ENCODE measurements at places on chromosomes 4 and X.

DNA sequence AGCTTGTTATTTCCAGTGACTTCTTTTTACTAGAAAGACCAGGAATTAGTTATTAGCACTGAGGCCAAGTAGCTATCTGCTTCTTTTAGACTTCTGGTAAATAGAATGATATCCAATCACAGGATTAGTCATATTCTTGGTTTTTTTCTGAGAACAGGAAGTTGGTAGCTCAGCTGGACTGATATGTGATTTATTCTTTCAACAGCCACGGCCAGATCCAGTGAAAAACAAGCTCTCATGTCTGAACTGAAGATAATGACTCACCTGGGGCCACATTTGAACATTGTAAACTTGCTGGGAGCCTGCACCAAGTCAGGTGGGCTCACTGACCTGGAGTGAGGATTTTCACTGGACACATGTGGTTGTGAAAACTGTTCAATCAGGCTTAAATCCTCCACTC is 48.6 kb downstream of the PDGFRA start:
- DNase-seq = no peak

DNA sequence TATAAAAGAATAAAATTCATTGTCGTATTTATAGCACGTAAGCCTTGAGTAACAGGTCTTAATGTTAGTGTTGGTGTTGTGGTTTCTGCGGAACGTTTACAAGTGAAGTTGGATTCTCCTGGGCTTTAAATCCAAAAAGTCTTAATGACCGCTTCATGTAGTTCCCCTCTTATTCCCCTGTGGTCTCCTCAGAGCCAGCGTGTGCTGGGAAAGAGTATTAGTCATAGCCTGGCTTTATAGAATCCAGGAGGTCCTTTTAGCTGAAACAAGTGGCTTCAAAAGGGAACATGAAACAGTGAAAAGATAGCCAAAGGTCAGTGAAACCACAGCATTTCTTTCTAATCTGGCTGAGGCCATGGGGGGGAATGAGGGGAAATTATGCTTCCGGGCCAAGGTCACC is 79.1 kb downstream of the CLCN4 start:
- no peak for DNase-seq

DNA sequence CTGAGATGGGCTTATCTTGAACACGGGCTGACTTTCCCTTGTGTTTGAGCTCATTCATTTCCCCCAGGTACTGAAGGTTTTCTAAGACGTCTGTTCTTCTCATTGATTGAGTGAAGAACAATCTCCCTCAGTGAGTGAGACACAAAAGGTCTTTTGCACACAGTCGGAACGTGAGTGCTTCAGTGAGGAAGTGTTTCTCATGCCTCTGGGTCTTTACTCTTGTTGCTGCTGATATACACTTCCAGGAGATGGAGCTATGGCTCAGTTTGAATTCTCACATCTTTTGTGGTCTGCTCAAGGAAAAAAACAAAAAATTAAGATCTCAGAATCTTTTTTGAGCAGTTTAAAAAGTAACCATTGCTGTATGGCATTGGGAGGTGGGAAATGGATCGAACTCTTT is 981.9 kb upstream of the TENM3 start:
- no peak for DNase-seq

DNA sequence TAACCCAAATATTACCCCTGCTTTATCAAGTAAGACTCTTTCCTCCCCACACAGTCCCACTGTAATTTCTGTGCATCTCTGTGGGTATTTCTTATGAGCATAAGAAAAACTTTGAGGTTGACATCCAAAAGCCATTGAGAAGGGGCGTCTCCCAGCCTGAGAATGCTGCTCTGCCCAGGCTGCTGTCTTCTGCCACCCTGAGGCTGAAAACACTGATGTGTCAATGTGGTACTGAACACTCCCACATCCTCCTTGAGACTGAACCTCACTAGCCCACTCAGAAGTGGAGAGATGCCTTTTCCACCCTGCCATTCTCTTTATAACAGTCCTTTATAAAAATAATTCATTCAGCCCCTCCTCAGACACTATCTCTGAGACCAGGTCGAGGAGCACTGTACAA is 120.8 kb downstream of the SMIM20 start:
- DNase-seq = peak; percentile 15

- DNase-seq = peak; percentile 57
Measured at GRCh38 chrX:46704767-46705386, 54.0 kb downstream of the SLC9A7 start.

DNA sequence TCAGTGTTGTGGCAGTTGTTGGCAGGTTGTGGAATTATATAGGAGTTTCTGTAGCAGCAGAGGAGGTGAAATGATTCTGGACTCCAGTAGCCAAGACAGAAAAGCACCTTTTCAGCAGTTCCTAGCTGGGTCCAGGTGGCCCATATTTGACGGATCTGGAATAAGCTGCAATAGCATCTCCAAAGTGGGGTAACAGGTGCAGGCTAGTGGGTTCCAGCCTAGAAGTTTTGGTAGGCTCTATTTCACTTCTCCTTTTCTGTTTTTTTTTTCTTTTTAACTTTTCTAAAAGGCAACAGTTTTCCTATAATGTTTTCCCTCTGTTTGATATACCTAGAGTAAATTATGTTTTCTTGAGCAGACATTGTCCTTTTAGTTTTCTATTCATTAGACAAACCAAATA is 392.5 kb downstream of the C4orf33 start:
- no peak for DNase-seq

DNA sequence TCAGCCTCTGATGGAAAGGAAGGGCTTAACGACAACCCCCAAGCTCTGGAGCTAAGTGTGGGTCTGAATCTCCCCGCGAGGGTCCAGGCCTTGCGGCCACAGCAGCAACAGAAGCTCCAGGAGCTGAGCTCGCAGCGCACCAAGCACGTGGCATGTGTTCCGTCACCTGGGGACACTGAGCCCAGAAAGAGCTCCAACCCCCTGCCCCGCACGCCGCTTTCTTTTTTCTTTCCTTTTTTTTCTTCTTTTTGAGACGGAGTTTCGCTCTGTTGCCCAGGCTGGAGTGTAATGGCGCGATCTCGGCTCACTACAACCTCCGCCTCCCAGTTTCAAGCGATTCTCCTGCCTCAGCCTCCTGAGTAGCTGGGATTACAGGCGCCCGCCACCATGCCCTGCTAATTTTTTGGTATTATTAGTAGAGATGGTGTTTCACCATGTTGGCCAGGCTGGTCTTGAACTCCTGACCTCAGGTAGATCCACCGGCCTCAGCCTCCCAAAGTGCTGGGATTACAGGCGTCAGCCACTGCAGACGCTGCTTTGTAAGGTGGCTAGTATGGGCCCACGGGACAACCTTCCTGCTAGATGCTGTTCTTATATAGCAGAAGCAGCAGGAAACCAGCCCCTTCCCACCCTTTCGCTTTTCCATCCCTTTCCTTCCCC is 685 bp upstream of the TNIP2 start:
- no peak for DNase-seq

GRCh38 chr4:101055392-101055791 is 291.9 kb downstream of the PPP3CA start:
- DNase-seq = no peak

GRCh38 chr4:181345931-181346330 is 897.3 kb upstream of the TENM3 start:
- DNase-seq = no peak

GRCh38 chrX:47446431-47446830 is 36.6 kb downstream of the ZNF41 start:
- no peak for DNase-seq

DNA sequence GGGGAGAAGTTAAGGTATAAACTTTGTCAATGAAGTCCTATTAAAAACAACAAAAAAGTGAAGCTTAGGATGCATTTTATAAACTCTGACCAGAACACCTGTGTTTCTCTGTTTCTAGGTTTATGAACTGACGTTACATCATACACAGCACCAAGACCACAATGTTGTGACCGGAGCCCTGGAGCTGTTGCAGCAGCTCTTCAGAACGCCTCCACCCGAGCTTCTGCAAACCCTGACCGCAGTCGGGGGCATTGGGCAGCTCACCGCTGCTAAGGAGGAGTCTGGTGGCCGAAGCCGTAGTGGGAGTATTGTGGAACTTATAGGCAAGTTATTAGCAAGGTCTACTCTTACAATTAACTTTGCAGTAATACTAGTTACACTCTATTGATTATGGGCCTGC is 46.6 kb downstream of the HTT start:
- DNase-seq = no peak

GRCh38 chr4:174318829-174319764 is 35.4 kb downstream of the CEP44 start:
- no peak for DNase-seq

DNA sequence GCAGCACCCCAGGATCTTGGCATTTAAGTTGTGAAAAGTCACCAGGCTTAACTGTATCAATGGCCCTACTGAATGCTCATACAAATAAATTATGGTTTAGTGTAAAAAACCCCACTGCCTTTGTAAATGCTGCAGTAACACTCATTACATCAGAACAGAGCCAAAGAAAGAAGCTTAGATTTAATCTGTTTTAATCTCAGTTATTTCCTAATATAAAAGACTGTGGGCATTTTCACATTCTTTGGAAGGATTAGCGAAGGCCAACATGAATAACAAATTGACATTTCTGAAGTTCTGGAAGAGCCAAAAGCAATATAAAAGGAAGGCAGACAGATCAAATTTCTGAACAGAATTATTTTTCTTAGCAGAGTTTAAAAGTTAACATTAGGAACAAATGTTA is 140.0 kb upstream of the HCCS start:
- no peak for DNase-seq

DNA sequence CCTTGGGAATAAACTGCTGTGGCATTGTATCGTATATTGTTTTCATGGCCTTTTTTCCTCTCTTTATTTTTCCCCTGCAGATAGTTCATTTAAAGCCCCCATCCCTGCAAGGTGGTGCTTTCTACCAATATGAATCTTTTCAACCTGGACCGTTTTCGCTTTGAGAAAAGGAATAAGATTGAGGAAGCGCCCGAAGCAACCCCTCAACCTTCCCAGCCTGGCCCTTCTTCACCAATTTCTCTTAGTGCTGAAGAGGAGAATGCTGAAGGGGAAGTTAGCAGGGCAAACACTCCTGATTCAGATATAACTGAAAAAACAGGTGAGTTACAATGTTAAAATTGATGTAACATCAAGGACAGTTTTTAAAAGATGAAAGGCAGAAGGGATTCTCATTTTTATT is 601 bp downstream of the SMARCAD1 start:
- DNase-seq = no peak

GRCh38 chrX:153789654-153790053 is 4.5 kb downstream of the IDH3G start:
- no peak for DNase-seq

DNA sequence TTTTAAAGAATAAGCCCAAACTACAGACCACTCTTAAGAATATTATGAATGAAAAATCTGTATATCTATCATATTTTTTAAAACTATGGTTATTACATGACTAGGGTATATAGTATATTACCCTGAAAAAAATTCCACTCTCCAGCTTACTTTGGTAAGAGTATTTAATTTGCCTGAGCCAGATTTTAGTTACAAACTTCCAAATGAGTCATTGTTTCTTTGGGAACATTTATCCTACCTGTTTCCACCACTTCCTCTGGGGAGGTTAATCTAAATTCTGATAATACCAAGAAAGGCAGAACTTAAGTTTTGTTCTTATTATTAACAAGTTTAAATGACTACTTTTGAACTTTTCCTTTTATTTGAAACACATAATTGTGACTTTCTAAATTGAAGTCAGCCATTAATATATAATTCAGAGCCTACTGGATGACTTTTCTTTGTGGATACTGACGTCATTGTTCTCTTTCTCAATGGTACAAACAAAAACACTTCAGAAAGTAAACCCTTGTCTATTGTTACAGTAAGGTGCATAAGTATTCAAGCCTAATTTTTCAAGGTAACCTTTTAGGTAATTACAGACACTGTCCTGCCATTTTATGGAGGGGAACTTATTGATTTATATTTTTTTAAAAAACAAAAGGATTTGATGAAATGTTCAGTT is 135.6 kb upstream of the TLL1 start:
- no peak for DNase-seq

DNA sequence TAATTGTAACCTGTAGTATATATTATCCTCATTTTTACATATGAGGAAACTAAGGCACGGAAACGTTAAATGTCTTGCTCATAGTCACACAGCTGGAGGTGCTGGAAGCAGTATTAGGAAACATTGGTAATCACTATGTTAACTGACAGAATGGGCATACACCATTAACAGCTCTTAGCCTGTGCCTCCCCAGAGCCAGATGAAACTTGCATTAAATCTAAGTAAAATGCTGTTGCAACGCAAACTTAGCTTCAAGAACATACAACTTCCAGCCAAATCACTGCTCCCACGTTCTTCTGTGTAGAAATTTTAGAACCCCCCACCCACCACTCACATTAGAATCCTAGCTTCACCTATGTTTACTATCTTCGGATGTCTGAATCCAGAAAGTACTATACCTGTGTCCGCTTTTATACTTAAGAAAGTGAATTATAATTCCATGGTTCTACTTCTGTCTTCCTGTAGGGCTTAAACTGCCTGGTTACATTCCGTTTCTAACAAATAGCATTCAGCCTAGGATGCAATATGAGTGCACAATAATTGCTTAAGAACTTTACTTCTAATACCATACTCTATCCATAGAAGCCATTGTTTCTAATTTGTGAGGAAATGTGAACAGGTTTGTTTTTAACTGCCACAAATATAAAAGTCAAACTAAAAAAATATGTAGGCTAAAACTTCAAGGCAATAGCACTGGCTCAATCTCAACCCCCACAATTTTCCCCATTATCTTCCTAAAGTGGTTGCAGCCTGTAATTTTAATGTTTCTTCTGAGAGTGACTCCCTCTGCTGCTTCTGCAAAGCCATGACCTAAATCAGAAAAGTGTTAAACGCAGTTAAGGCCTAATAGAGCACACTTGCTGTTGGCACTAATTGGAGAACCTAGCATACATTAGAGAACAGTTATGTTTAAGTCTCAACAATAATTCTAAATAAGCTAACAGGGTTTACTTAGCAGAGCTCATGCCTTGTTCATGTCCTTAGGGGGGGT is 4.4 kb downstream of the UNC5C start:
- no peak for DNase-seq

DNA sequence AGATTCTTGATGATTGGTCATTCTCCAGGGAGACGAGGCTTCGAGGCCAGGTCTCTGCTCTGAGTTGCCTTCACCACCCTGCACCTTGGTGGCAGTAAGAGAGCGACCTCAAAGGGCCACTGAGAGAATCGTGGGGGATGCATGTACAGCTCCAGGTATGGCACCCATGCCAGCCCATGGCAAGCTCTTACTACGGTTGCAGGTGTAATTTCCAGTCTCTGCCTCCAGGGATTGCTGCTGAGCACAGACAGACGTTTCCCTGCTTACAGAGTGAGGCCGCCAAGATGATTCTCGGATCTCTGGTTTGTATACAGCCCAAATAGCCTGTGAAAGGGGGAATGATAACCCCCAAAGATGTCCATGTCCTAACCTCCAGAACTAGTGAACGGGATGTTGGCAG is 16.3 kb upstream of the DRD5 start:
- peak; percentile 57 for DNase-seq

- DNase-seq = no peak
Measured at GRCh38 chrX:77776659-77777058, 9.4 kb downstream of the ATRX start.

GRCh38 chrX:119107206-119107605 is 20.4 kb downstream of the KIAA1210 start:
- DNase-seq = no peak

- DNase-seq = no peak
Measured at GRCh38 chrX:79036157-79036880, 91.1 kb downstream of the P2RY10 start.
